Neuronal stem cell (in vitro differentiated cells): ENCODE measurements at places on chromosomes 11 and 22.

GRCh38 chr22:20249797-20250354, 18.2 kb downstream of the RTN4R start:
- no peaks in the 10 kb centered on the region for H3K36me3 ChIP-seq
- no peak overlapping the region for H3K27ac ChIP-seq

DNA sequence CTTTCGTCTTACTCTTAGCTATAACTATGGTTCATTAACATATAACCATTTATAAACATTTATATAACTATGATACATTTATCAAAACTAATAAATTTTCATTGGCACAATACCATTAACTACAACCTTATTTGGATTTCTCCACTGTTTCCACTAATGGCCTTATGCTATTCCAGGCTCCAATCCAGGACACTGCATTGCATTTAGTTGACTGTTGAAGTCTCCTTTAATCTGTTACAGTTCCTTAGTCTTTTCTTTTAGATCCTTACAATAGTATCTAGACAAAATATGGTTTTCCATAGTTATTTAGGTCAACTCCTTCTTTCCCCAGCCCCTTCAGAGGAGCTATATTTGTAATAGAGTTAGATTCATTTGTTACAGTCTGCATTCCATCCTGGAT, 47.2 kb downstream of the CCDC34 start:
- H3K36me3 ChIP-seq: no peaks in the 10 kb centered on the region
- H3K4me3 ChIP-seq: no peak overlapping the region
- H3K4me1 ChIP-seq: no peaks in the 10 kb centered on the region

DNA sequence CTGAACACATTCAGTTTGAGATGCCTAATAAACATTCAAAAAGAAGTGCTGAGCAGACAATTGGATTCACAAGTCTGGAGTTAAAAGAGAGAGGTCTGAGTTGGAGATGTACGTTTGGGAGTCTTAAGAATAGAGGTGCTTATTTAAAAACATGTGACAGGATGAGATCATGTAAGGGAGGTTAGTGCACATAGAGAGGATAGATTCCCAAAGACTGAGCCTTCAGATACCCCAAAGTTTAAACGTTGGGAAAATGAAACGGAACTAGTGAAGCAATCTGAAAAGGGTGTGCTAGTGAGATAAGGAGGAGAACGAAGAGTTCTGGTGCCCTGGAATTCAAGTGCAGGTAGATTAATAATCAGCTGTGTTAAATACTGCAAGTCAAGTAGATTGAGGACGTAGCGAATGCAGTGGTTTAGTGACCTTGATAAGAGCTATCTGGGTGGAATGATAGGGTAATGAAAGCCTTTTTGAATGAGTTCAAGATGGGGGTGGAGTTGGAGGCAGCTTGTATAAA, 63.7 kb downstream of the HIPK3 start:
- no peak overlapping the region for H3K27ac ChIP-seq
- DNase-seq: no peak
- no peaks in the 10 kb centered on the region for H3K27me3 ChIP-seq
- no peaks in the 10 kb centered on the region for H3K4me1 ChIP-seq
- no peak overlapping the region for H3K4me3 ChIP-seq

DNA sequence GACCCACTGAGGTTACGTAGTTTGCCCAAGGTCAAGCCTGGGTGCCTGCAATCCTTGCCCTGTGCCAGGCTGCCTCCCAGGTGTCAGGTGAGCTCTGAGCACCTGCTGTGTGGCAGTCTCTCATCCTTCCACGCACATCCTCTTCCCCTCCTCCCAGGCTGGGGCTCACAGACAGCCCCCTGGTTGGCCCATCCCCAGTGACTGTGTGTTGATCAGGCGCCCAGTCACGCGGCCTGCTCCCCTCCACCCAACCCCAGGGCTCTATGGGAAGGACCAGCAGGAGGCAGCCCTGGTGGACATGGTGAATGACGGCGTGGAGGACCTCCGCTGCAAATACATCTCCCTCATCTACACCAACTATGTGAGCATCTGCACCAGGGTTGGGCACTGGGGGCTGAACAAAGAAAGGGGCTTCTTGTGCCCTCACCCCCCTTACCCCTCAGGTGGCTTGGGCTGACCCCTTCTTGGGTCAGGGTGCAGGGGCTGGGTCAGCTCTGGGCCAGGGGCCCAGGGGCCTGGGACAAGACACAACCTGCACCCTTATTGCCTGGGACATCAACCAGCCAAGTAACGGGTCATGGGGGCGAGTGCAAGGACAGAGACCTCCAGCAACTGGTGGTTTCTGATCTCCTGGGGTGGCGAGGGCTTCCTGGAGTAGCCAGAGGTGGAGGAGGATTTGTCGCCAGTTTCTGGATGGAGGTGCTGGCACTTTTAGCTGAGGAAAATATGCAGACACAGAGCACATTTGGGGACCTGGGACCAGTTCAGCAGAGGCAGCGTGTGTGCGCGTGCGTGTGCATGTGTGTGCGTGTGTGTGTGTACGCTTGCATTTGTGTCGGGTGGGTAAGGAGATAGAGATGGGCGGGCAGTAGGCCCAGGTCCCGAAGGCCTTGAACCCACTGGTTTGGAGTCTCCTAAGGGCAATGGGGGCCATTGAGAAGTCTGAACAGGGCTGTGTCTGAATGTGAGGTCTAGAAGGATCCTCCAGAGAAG, 1.6 kb downstream of the GSTP1 start:
- DNase-seq: no peak
- H3K27ac ChIP-seq: no peak overlapping the region
- H3K36me3 ChIP-seq: peaks cover 22% of the 10 kb centered on the region
- peaks cover 14% of the 10 kb centered on the region for H3K27me3 ChIP-seq
- H3K4me3 ChIP-seq: peak overlapping the region; percentile 87

GRCh38 chr22:25057013-25057881, 104.7 kb downstream of the KIAA1671 start:
- peak; percentile 67 for DNase-seq
- H3K4me1 ChIP-seq: peaks cover 11% of the 10 kb centered on the region
- H3K4me3 ChIP-seq: no peak overlapping the region
- no peaks in the 10 kb centered on the region for H3K27me3 ChIP-seq
- no peak overlapping the region for H3K27ac ChIP-seq

DNA sequence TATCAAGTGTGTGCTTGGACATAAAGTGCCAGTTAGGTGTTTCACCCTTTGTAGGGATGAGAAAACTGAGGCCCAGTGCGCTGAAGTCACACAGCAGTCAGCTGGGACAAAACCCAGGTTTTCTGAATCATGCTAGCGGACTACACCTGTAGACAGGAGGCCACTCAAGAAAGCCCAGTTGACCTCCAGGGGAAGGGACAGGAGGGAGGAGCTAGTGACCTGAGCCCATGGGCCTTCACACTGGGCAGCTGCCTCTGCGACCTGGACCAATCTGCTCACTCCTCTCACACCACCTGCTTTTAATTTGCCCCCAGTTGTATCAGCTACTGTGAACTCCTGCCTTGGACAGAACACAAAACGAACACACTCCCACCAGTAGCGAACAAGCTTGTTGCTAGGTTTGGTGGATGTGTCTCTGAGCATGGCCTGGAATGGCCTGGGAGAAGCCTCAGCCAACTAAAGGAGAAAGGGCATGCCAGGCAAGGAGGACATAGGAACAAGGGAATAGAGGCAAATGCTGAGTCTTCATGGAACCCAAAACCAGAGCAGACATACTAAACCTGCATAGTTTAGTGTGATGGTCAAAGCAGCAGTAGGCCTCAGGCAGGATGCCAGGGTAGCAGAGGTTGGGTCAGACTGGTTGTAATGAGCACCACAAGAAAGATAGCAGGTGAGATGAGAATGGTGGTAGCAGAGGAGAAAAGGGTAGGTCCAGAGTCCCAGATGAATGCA, 7.2 kb downstream of the LMO1 start:
- no peak overlapping the region for H3K4me3 ChIP-seq
- no peak for DNase-seq
- no peak overlapping the region for H3K27ac ChIP-seq
- H3K27me3 ChIP-seq: peaks cover 5% of the 10 kb centered on the region
- H3K36me3 ChIP-seq: no peaks in the 10 kb centered on the region

- H3K4me3 ChIP-seq: no peak overlapping the region
- H3K27me3 ChIP-seq: no peaks in the 10 kb centered on the region
- H3K36me3 ChIP-seq: no peaks in the 10 kb centered on the region
Observed at GRCh38 chr11:10441091-10441490, 14.0 kb upstream of the AMPD3 start.

DNA sequence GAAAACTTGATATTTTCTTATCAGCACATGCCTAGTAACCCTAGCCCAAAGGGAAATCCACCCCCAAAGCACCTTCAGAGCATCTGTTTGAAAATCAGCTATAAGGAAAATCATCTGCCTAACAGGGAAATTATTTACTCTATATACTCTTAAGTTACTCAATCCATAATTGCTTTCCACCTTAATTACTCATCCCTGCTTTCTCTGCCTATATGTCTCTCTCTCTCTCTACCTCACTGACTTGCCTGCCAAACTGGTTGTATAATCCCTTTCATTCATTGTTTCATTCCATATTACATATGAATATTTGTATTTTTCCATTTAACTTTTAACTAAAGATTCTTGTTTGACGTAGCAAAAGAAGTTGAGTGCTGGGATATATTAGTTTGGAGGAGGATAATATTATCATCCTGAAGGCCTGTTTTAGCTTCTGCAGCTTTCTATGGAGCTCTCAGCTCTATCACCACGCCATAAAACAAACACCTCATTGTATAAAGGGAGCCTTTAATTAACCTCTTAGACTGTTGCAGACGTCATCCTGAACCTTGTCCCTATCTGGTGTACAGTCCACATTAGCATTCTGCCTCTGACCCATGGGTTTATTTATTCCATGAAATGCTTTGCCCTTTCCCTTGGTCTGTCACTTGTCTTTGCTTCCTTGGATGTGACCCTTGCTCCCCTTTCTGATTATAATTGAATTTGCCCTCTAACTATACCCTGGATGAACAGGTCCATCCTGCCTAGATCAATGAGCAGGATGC, 98.9 kb downstream of the INSC start:
- H3K27ac ChIP-seq: no peak overlapping the region
- H3K27me3 ChIP-seq: no peaks in the 10 kb centered on the region
- no peaks in the 10 kb centered on the region for H3K36me3 ChIP-seq
- no peak overlapping the region for H3K4me3 ChIP-seq
- H3K4me1 ChIP-seq: no peaks in the 10 kb centered on the region
- no peak for DNase-seq

DNA sequence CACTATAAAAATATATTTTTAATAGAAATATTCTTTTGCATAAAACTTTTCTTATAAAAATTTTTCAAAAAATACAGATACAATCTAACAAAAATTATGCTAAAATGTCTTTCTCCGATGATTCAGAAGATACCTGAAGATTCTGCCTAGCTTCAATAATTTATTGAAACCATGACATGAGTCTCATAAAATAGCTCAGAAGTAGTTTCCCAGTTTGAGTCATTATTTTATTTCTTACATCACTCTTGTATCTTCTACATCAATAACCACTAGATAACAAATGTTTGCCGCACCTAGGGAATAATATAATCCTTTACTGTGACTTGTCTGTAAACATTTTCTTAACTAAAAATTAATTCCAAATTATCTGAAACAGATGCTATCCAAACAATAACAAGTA, 158.6 kb downstream of the FCHSD2 start:
- peaks cover 1% of the 10 kb centered on the region for H3K4me1 ChIP-seq
- peaks cover 64% of the 10 kb centered on the region for H3K36me3 ChIP-seq
- DNase-seq: no peak
- no peaks in the 10 kb centered on the region for H3K27me3 ChIP-seq
- no peak overlapping the region for H3K27ac ChIP-seq

DNA sequence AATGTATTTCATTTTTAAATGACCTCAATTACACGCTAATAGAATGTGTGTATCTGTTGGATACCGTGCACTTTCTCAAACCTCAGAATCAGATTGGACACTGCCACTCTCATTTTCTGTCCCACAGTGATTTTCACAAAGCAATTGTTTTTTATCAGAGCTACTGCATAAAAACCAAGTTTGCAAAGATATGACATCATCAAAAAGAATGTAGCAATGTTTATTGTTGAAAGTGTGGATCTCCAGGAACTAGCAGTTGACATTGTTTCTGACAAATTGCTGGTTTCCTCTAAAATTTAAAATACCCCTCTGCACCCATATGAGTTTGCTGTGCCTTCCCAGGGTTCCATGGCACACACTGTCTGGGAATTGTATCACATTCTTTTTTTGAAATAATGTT, 362.7 kb upstream of the DDI1 start:
- H3K27me3 ChIP-seq: no peaks in the 10 kb centered on the region
- no peak overlapping the region for H3K27ac ChIP-seq
- no peaks in the 10 kb centered on the region for H3K4me1 ChIP-seq
- DNase-seq: no peak

- DNase-seq: no peak
- H3K36me3 ChIP-seq: peaks cover 2% of the 10 kb centered on the region
- no peak overlapping the region for H3K4me3 ChIP-seq
- H3K27me3 ChIP-seq: no peaks in the 10 kb centered on the region
- no peak overlapping the region for H3K27ac ChIP-seq
Observed at GRCh38 chr11:73461964-73462363, 85.8 kb downstream of the RELT start.

DNA sequence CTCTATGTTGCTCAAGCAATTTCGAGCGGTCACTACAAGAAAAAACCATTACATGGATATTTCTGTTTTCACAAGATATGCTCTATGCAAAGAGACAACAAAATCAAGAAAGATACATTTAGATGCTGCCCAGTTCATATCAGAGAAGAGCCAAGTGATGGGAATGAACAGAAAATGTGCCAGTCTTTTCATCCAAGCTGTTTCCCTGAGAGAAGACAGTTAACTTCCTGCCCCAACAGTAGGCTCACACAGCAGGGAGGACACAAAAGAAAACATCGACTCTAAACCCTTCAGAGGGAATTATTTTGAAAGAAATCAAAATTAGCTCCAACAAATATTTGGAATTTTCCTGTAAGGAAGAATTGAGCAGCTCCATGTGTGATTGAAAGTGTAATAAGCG, 11.6 kb downstream of the JAML start:
- H3K27ac ChIP-seq: no peak overlapping the region
- H3K4me1 ChIP-seq: peaks cover 15% of the 10 kb centered on the region
- no peak for DNase-seq
- H3K4me3 ChIP-seq: no peak overlapping the region

DNA sequence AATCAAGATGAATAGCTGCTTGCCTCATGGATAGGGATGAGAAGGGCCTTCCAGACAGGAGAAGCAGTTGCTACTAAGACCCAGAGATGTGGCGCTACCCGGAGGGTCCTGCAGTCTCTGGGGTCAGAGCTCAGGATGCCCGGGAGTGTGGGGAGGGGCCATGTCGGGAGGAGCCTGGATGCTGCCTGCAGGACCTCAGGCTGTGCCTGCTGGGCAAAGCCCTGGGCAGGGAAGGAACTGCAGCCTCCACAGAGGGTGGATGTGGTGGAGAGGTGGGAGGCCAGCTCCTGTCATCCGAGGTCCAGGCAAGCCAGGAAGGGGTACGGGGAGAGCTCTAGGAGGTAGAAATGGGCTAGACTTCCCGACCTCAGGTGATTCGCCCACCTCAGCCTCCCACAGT, 11.0 kb downstream of the PRR5 start:
- H3K27ac ChIP-seq: no peak overlapping the region
- no peaks in the 10 kb centered on the region for H3K36me3 ChIP-seq
- no peaks in the 10 kb centered on the region for H3K27me3 ChIP-seq
- H3K4me3 ChIP-seq: no peak overlapping the region
- H3K4me1 ChIP-seq: peaks cover 8% of the 10 kb centered on the region
